ENCODE measurements at places on chromosomes 6 and 20.

- no peak for DNase-seq
These were observed 368.7 kb upstream of the MANEA start for GRCh38 chr6:95208621-95209020.

DNA sequence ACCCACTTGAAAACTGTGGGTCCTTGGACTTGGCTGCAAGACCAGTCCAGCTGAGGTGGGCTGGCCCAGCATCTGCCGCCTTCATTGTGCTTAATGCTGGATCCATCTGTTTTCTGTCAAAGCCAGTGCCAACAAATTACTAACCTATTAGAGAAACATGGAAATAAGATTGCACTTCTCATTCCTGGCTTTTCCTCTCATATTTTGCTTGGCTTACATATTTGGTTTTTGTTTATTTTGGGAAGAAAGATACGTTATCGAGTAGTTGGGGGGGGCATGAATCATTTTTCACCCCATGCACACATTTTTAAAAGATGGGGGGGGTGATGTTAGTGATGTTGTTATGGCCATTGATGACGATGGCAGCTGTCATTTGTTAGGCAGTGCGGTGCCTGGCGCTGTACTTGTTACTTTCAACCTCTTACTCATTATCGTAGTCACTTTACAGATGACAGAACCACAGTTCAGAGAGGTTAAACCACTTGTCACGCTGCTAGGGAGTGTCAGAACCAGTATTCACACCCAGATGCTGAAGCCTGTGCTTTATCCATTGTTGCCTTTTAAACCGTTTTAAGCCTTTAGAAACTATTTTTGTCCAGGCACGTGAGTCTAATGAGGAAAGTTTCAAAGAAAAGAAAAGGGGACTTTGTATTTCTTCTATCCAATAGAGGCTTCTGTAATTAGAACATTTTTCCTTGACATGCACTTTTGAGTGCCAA, 180.0 kb downstream of the TMEM242 start:
- peak; percentile 60 for DNase-seq

- DNase-seq = no peak
These were observed 58.3 kb upstream of the GNRH2 start for GRCh38 chr20:2984956-2985661.

DNA sequence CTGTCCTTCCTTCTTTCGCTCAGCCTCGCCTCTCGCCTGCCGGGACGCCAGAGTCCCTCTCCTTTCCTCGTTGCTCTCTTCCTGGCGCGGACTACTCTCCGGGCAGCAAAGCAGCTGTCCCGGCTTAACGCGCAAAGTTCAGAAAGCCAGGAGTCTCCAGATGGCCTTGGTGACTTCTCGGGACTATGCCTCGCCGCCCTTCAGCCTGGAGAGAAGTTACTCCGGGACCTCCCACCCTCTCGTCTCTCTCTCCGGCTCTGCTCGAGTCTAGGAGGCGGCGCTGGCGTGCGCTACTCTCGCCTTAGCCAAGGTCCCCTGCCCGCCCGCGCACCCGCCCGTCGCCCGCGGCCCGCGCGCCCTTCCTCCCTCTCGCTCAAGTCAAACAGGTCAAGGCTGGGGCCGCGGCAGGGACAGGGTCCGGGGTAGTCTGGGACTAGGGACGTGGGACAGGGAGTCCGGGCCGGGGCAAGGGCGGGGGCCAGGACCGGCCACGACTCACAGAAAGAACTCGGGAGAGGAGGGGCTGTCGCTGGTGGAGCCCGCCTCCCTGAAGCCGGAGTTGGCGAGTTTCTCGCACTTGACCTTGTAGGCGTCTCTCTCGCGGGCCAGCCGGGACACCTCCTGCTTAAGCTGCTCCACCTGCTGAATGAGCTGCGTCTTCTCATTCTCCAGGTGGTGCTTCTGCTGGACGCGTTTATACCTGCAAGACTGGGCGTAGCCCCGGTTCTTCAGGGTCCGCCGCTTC, 1.5 kb downstream of the MAFB start:
- DNase-seq = peak; percentile 16

Measured in NCI-H1092 treated with DMSO at 0.1 percent for 48 hours (cell line).